ENCODE measurements at places on chromosomes 3 and 15.

DNA sequence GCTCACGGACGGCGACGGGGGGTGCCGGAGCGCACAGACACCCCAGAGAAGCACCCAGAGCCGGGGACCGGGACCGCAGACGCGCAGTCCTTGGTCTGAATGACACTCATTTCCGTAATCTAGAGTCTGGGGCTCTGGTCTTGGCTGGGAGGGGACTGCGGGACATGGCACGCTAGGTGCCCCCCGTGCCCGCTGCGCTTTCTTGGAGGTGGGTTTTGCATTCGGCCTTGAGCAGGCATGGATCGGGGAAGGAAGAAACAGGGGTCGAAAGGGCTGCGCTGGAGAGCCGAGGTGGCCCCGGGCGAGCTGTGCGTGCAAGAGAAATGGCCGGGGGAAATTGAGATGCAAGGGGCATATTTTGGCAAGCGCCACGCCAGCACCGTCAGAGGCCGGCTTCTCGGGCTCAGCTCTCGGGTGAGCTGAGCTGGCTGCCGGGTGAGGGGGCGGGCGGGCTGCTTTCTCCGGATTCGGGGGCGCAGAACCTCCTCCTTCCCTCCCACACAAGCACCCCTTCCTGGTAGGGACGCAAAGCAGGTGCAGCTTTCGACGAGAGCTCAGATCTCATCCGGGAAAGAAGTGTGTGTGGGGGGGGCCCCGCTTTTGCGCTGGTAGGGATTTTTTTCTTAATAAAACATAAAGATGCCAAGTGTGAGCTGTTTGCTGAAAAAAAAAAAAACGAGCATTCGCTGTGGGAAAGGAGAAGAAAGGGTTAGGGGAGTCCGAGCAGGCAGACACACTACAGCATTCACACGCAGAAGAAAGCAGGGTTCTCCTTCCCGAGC, 963 bp upstream of the NTRK3 start:
- DNase-seq, result no peak

GRCh38 chr3:18989237-18989795, 159.0 kb upstream of the KCNH8 start:
- no peak for DNase-seq

DNA sequence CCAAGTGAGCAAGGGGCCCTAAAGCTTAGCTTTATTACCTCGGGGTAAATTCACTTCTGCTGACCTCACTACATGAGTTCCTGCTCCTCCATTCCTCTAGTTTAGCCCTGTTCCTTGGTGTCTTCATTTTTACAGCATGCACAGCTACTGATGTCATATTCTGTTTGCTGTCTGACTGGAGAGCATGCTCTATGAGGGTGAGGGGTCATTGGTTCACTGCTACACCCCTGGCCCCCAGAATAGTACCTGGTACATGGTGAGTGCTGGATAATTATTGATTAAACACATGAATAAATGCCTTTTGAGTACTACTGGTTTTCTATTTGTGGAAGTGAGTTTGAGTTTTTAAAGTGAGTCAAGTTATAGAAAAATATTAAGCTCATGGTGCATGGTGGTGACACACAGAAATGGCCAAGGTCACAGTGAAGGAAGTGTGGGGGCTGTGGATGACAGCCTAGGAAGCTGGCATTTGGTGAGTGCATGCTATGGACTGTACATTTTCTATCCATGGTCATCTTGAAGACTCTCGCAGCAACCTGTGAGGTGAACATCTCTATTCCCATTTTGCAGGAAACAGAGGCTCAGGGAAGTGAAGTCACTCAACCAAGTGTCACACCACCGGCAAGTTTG, 34.0 kb downstream of the RPLP1 start:
- no peak for DNase-seq

DNA sequence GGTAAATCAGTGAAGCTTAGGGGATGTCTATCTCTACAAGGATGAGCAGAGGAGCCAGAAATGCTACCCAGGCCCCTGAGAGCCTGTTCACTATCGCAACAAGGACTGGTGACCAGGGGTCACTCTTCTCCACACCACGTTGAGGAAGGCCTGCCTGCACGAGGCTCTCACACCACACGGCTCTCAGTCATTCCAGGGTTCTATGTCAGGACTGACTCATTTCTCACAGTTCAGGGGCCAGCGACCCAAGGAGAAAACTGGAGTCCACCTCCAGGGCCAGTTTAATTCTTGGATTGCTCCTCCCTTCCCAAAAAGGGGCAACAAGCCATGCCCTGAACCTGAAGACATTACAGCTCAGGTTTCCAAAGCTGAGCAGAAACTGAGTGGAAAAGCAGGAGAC, 33.9 kb downstream of the ANP32A start:
- DNase-seq, result no peak

- DNase-seq, result no peak
These were observed 133.4 kb upstream of the WNT5A start for GRCh38 chr3:55620351-55621025.

DNA sequence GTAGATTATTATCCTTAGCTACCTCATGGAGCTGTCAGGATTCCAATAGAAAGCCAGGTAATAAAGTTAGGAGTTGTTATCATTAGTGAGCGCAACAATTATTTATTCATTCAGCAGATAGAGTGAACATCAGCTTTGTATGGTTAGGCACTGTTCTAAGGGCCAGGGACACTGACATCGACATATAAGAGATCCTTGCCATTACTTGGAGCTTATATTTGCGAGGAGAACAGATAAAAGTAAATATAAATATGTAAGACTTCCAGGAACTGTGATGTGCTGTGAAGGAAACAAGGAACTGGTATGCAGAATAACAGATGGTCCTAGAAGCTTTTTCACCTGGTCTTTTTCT, 473 bp downstream of the LSM3 start:
- no peak for DNase-seq

Data from thoracic aorta (tissue), 2 donors.